ENCODE measurements at places on chromosomes 13 and 19. TPM values are rescaled to one million over a fixed set of nuclear protein-coding genes. Genes with fewer than 3 reads are reported as not detected.

CCDC70 gene
- total RNA-seq = not detected

CYP4F12 gene
- not detected for total RNA-seq

ZFP14 gene
- 5.1 TPM for total RNA-seq

PSG1 gene
- 0.19 TPM for total RNA-seq

RNF113B gene
- not detected for total RNA-seq

ZNF66 gene
- total RNA-seq = 1.4 TPM

SIGLEC8 gene
- total RNA-seq = not detected

RFC3 gene
- 27.2 TPM for total RNA-seq

KCNJ14 gene
- 0.38 TPM for total RNA-seq

SWSAP1 gene
- under 0.01 TPM for total RNA-seq

ZNF543 gene
- total RNA-seq = 9.2 TPM

C2CD4C gene
- total RNA-seq = under 0.01 TPM

GIPC3 gene
- not detected for total RNA-seq

RAB3A gene
- total RNA-seq = 2.5 TPM

PRR22 gene
- total RNA-seq = under 0.01 TPM

SLC10A2 gene
- total RNA-seq = not detected
